ENCODE measurements at places on chromosomes 4 and X.
A peak's percentile ranks its signal among the peaks of the same experiment; 100 is the strongest.

DNA sequence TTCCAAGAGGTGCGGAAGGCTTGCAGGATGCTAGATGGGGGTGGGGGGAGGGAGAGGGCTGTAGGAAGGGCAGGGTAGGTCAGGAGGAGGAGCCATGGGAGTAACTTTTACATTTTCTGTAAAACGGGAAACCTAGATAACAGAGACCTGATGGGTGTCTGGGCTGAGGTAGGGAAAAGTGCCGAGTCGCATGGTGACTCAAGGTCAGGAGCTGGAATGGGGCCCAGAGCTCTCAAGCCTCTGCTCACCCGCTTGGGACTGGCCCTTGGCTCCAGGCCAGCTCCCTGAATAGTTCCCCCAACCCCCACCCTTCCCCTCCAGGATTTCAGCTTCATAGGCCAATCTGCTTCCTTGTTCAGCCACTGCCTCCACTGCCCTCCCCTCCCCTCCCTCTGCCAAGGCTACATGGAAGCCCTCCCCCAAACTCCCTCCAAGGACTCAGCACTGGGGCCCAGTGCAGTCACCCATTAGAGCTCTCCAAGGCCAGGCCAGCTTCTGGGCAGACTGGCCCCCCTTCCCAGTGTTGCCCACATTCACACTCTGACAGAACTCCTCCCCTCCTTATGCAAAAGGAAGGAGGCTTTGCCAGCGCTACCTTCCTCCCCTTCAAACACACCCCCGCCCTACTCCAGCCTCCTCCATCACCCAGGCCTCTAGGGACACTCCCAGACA is 43.6 kb downstream of the TSC22D3 start:
- DNase-seq, result peak; percentile 45

DNA sequence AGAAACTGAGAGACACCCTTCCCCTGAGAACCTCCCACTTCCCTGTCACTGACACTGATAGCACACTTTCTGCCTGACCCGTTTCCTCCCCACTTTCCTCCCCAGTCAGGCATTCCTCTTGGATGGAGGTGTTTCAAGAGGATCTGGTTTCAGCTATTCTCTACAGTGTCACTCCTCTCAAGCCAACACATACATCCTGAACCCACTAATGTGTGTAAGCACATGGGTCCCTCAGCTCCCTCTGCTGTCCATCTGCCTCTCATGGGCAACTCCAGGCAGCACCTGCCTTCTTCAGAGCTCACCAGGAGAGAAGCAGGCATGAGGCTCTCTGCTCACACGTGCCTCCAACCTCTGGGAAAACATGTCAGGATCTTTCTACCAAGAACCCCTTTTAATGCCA is 207.6 kb downstream of the NAF1 start:
- no peak for DNase-seq

GRCh38 chr4:107349732-107350131 is 313.6 kb upstream of the DKK2 start:
- no peak for DNase-seq

GRCh38 chr4:55706541-55706940 is 70.4 kb upstream of the NMU start:
- no peak for DNase-seq

- no peak for DNase-seq
These were observed 359.2 kb downstream of the IDS start for GRCh38 chrX:149145845-149146285.

- no peak for DNase-seq
These were observed 1881.7 kb downstream of the PCDH7 start for GRCh38 chr4:32601848-32602247.

DNA sequence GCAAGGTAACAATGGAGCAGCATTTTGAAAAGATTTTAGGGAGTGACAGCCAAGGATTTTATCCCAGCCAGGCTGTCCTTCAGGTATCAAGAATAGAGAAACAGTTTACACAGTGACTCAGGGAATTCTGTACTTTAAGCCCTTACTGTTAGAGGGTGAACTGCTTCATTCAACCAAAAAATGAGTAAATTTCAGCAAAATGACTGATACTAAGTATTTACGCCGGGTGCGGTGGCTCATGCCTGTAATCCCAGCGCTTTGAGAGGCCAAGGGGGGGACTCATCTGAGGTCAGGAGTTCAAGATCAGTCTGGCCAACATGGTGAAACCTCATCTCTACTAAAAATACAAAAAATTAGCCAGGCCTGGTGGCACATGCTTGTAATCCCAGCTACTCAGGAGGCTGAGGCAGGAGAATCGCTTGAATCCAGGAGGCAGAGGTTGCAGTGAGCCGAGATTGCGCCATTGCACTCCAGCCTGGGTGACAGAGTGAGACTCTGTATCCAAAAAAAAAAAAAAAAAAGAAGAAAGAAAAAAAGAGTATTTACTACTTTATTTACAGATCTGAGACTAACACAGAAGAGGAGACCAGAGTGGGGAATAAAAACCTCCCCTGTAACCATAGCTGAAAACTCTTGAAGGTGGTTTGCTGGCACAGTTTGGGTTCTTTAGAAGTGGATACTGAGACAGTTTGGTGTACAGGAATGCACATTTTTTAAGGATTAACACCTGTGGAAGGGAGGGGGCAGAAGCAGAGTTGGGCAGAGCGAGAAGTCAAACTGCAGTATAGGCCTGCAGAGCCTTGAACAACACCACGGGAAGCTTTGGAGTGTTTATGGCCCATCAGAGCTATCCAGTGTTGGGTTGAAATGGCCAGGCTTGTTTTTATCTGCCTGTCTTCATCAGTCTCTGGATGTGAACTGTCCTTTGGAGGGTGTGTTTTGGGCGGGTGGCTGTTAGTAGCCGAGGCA is 40.5 kb downstream of the TMEM131L start:
- no peak for DNase-seq

GRCh38 chr4:16157609-16158503 is 68.4 kb downstream of the TAPT1 start:
- DNase-seq, result no peak

- DNase-seq, result no peak
These were observed 30.1 kb upstream of the UGT2B17 start for GRCh38 chr4:68606240-68606639.

- no peak for DNase-seq
These were observed 163.2 kb downstream of the RELL1 start for GRCh38 chr4:37522996-37523395.

DNA sequence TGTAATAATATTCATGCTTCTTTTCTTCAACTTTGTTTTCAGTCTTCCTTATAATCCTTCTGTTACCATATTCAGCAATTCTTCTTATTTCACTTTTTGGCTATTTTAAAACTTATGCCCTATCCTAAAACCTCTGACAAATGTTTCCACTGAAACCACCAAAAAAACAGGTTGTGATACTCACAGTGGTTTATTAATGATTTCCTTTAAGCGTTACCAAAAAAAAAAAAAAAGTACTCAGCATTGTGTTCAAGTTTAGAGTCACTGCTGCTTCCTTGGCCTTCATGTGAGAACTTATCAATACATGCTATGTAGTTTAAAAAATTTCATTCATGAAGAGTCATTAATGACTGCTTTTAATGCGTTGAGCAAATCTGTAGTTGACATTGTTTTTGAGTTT is 35.4 kb upstream of the UGT2A3 start:
- DNase-seq, result no peak

GRCh38 chr4:96681218-96681617 is 841.3 kb downstream of the PDHA2 start:
- no peak for DNase-seq

- no peak for DNase-seq
These were observed 264.0 kb upstream of the BOD1L1 start for GRCh38 chr4:13891544-13891939.

GRCh38 chr4:90237751-90238530 is 110.7 kb downstream of the CCSER1 start:
- DNase-seq, result no peak
